Panc1 (cell line): ENCODE measurements at places on chromosomes 1 and 21. TPM values are rescaled to one million over a fixed set of nuclear protein-coding genes. Genes with fewer than 3 reads are reported as not detected.

DNA sequence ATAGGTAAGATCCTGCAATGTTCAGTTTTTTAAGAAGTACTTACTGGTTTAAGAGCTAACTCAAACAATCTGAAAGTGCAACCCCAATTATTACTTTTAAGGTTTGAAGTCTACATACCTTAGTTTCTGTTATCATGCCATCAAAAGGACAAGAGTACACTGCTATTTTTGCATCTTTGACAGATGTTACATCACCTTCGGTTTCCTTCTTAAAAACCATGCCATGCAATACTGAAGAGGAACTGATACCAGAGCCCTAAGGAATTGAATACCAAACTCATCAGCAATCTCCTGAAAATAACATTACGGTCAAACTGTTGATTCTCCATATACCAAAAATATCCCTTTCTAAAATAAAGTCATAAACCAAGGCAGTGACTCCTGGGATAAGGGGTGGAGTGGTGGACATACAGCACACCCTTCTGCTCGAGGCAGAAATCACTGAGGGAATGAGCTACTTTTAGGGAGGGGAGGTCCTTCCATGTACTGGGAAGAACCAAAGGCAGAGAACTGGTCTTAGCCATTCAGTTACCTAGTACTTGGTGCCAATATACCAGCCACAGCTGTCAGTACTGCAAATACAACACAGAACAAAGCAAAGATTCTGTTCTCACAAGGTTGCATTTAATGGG, 8.5 kb downstream of the CCT8 start:
- DNase-seq: no peak
- no peaks in the 10 kb centered on the region; the same call in 1 of the 2 replicates for H3K4me1 ChIP-seq

The DHX9 gene
- total RNA-seq: 180 TPM

- H3K27ac ChIP-seq: no peak overlapping the region
- no peaks in the 10 kb centered on the region; the same call in 1 of the 2 replicates for H3K27me3 ChIP-seq
- DNase-seq: no peak
- no peaks in the 10 kb centered on the region for H3K4me1 ChIP-seq
Observed at GRCh38 chr1:47178020-47178419, 11.8 kb downstream of the PDZK1IP1 start.

- no peak overlapping the region for H3K27ac ChIP-seq
- H3K27me3 ChIP-seq: no peaks in the 10 kb centered on the region
- no peaks in the 10 kb centered on the region for H3K36me3 ChIP-seq
- DNase-seq: no peak
Observed at GRCh38 chr1:43908858-43909257, 24.7 kb upstream of the ARTN start.

- H3K36me3 ChIP-seq: no peaks in the 10 kb centered on the region
- no peak overlapping the region for H3K27ac ChIP-seq
- peaks cover 4% of the 10 kb centered on the region for H3K27me3 ChIP-seq
- peaks cover 21% of the 10 kb centered on the region for H3K4me1 ChIP-seq
Observed at GRCh38 chr1:18670121-18670867, 39.6 kb downstream of the PAX7 start.

- no peak for DNase-seq
- no peak overlapping the region for H3K4me3 ChIP-seq
- H3K36me3 ChIP-seq: peaks cover 55% of the 10 kb centered on the region
- no peak overlapping the region for H3K27ac ChIP-seq
Observed at GRCh38 chr1:114725230-114725629, 8.7 kb upstream of the NRAS start.

The TRMT1L gene
- total RNA-seq: 19.5 TPM

- no peak for DNase-seq
- H3K4me1 ChIP-seq: no peaks in the 10 kb centered on the region
- H3K27ac ChIP-seq: no peak overlapping the region
Observed at GRCh38 chr21:20301395-20301794, 696.8 kb upstream of the NCAM2 start.

GRCh38 chr1:48807554-48808260, 31.0 kb upstream of the BEND5 start:
- no peak overlapping the region for H3K27ac ChIP-seq
- no peaks in the 10 kb centered on the region for H3K36me3 ChIP-seq
- H3K27me3 ChIP-seq: no peaks in the 10 kb centered on the region
- H3K4me1 ChIP-seq: no peaks in the 10 kb centered on the region
- no peak for DNase-seq

GRCh38 chr1:233647073-233647472, 33.2 kb downstream of the KCNK1 start:
- DNase-seq: no peak
- no peaks in the 10 kb centered on the region for H3K36me3 ChIP-seq
- peaks cover 14% of the 10 kb centered on the region for H3K27me3 ChIP-seq
- no peak overlapping the region for H3K27ac ChIP-seq
- H3K4me1 ChIP-seq: no peaks in the 10 kb centered on the region
- H3K4me3 ChIP-seq: no peak overlapping the region

The CTH gene
- total RNA-seq: 4.7 TPM

DNA sequence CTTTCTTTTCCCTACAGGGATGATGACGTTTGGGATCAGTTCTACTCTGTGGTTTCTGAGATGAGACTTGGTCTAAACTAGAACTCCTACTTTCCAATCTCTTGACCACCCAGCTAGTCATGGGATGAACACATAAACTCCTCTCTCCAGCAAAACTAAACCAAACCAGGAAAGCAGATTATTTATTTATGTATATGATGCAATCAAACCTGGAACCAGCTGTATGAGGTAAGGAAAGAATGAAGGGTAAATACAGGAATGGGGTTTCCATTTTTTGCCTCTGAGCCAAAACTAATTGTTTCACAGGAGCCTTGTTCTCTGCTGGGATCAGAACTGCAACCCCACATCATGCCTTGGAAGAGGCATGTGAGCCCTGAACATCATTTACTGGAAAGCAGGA, 3.3 kb upstream of the AGT start:
- no peak overlapping the region for H3K4me3 ChIP-seq
- no peaks in the 10 kb centered on the region; the same call in 1 of the 2 replicates for H3K27me3 ChIP-seq
- H3K36me3 ChIP-seq: no peaks in the 10 kb centered on the region
- no peaks in the 10 kb centered on the region for H3K4me1 ChIP-seq
